Adipose tissue (tissue), 3 donors: ENCODE measurements at places on chromosomes 4 and X. TPM values are rescaled to one million over a fixed set of nuclear protein-coding genes. Genes with fewer than 3 reads are reported as not detected.

Gene GPRASP3
- polyA plus RNA-seq = 1.1 TPM

Gene PAGE2B
- not detected for polyA plus RNA-seq

Gene TMEM255A
- 4.2 TPM for polyA plus RNA-seq

Gene PCDH18
- polyA plus RNA-seq = 36.4 TPM

Gene FRG2
- not detected for polyA plus RNA-seq
